ENCODE measurements at places on chromosomes 6 and 20.

- DNase-seq = no peak
Measured at GRCh38 chr20:45983279-45983743, 11.3 kb upstream of the ZNF335 start.

GRCh38 chr6:75331151-75331550, 46.6 kb upstream of the TMEM30A start:
- DNase-seq = no peak

- DNase-seq = no peak
Measured at GRCh38 chr20:14197097-14197496, 140.3 kb downstream of the FLRT3 start.

GRCh38 chr6:36033935-36034334, 6.3 kb downstream of the MAPK14 start:
- no peak for DNase-seq

DNA sequence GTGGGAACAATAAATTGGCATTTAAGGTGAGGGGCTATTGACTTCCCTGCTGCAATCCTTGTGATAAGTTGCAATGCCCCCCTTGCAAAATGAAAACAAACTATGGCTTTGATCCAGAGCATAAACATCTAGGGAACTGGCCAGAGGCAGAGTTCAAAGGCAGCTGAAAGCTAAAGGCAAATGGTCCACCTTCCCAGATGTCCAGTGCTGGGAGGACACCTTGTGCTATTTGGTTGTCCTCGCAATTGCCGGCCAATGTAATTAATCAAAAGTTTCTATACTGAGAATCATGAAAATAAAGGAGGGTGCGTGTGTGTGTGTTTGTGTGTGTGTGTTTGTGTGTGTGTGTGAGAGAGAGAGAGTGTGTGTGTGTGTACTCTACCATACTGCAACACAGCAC, 337.4 kb downstream of the CBLN4 start:
- DNase-seq = no peak

- no peak for DNase-seq
Measured at GRCh38 chr6:50449128-50449527, 264.2 kb upstream of the TFAP2D start.

DNA sequence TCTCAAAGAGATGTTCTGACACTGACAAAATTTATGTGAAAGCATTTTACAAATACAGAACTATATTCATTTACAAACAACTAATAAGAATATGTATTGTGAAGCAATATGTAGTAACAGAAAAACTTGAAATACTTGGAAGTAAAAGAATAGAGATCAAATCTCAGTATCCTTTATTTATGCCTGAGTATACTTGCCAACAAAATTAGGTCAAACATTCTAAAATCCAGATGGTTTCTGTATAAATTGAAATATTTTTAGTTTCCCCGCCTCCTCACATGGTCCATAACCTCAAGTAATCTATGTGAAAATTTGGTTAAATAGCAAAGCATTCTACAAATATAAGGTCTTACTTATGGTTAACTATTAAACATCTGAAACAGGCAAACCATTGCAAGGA, 545.4 kb downstream of the EYS start:
- no peak for DNase-seq

DNA sequence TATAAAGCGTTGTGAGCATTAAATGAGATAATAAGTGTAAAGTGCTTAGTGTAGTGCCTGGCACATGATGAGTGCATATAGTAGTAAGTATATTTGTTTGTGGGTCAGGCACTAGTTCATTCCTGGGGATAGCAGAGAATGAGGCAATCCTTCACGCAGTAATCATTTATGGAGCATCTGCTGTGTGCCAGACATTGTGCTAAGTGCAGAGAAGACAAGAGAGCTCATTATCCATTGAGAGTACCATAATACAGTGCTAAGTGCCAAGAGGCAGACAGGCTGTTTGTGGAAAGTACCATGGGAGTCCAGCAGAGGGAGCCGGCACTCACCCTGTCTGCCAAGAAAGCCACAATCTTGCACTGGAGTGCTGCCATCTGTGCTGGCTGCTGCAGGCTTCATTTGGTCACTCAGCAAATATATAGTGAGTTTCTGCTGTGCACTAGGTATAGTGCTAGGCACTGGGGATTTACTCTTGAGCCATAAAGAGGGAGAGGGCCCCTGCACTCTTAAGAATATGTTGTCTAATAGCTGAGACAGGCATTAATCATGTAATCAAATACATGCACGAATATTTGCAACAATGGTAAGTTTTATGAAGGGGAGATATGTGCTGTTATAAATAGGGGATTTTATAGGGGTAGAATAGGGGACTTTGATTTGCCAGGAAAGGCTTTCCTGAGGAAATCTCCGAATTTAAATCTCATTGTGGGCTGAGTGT, 12.9 kb upstream of the MROH8 start:
- DNase-seq = peak; percentile 61

GRCh38 chr6:166862978-166863530, 93.3 kb downstream of the RNASET2 start:
- DNase-seq = no peak

DNA sequence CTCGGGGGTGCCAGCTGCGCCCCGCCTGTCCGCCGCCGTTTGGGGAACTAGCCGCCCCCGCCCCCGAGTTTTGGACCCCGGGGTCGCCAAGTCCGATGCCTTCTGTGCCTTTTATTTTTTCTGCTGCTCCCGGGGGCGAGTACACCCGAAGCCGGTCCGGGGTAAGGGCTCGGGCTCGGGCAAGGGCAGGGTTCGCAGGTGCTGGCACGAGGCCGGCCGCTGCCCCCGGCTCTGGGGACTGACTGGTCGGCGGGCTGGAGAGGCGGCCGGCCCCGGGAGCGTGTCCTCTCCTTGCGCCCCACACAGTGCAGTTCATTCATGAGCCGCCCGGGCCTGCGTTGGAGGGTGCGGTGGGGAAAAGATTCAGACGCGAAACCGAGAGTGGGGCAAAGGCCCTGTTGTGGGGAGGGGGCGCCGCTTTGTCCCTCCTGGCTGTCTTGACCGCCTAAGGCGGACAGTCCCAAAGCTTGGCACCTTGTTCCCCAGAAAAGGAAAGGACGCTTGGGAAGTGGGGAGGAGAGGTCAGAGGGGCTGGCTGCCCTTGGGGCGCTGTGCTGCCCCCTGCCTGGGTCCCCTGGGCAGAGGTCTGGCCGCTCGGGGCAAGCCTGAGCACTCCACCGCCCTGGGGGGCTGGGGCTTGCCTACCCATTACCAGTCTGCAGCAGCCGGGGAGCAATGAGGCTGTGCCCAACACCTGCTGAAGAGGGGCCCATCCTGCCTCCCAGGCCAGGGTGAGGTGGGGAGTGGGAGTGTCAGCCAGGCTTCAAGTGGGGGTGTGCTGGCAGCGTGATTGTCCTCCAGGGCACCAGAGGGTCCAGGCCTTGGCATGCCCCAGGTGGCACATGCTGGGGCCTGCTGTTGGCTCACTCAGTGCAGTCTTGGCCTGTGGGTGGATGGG, 915 bp downstream of the TMEM63B start:
- no peak for DNase-seq

- no peak for DNase-seq
Measured at GRCh38 chr6:105569706-105570105, 166.8 kb upstream of the PREP start.

GRCh38 chr6:107665382-107665781, 158.7 kb downstream of the SCML4 start:
- DNase-seq = no peak

- no peak for DNase-seq
Measured at GRCh38 chr6:141877275-141877983, 255.3 kb upstream of the GJE1 start.

GRCh38 chr6:95228636-95229035, 348.7 kb upstream of the MANEA start:
- no peak for DNase-seq

GRCh38 chr6:33279257-33279695, 2.4 kb downstream of the B3GALT4 start:
- no peak for DNase-seq

DNA sequence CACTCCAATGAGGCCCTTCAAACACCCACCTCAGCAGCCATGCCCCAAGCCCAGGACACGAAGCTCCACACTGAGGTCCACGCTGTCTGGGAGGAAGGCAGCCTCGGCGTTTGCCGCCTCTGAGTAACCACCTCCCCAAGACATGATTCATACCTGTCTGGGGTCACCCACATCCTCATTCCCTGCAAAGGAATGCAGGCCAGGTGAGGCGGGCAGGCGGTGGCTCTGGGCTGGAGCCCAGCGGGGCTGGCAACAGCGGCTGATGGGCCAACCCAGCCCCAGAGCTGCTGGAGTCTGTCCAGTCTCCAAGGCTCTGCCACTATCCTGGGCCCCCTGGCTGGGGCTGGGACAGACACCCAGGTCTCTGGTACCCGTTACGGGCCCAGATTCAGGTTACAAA, 14.8 kb downstream of the PMEPA1 start:
- no peak for DNase-seq

DNA sequence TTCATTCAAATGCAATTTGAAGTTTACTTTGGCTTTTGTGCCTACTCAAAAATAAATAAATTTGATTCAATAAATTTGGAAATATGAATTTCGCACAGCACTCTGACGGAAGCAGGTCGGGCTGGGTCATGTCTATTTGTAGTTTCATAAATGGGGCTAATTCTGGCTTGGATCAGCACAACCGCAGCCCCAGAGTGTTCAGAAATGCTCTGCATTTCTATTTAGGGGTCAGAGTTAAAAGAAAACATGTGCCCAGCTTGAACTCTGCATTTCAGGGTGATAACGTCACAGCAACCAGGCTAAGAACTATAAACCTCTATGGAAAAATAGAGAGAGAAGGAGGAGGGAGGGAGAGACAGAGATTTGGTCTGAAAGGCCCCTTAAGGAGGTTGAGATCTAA, 480.9 kb upstream of the NOX3 start:
- DNase-seq = no peak
